ENCODE measurements at places on chromosomes 6 and 20. TPM values are rescaled to one million over a fixed set of nuclear protein-coding genes. Genes with fewer than 3 reads are reported as not detected.

TRAM2 gene
- total RNA-seq: 40.9 TPM

PHACTR3 gene
- 0.50 TPM for total RNA-seq

LGSN gene
- total RNA-seq: not detected

DNA sequence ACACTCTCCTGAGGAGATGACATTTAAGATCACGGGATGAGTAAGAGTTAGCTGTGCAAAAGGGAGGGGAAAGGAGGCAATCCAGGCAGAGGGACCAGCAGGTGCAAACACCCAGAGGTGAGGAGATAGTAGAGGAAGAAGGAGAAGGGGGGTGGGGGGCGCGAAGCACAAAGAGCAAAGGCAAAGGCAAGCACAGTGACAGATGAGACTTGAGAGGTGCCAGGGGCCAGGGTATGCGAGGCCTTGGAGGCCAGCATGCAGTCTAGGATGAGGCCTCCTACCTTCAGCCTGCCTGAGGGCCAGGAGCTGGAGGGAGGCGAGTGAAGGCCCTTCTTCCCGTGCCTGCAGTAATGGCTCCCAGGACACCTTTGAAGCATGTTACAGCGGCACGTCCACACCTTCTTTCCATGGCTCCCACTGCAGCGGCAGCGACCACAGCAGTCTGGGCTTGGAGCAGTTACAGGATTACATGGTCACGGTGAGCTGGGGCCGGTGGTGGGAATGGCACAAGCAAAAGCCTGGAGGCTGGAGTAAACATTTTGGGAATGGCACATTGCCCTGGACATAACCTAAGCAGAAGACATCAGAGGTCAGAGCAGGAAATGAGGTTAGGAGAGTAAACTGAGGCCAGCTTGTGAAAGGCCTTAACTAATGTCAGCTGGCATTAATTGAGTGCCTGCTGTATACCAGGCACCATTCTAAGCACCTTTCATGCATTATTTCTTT is 18.6 kb downstream of the CCM2L start:
- no peak for DNase-seq

- no peak for DNase-seq
Observed at GRCh38 chr6:45712786-45713185, 302.9 kb downstream of the CLIC5 start.

DNA sequence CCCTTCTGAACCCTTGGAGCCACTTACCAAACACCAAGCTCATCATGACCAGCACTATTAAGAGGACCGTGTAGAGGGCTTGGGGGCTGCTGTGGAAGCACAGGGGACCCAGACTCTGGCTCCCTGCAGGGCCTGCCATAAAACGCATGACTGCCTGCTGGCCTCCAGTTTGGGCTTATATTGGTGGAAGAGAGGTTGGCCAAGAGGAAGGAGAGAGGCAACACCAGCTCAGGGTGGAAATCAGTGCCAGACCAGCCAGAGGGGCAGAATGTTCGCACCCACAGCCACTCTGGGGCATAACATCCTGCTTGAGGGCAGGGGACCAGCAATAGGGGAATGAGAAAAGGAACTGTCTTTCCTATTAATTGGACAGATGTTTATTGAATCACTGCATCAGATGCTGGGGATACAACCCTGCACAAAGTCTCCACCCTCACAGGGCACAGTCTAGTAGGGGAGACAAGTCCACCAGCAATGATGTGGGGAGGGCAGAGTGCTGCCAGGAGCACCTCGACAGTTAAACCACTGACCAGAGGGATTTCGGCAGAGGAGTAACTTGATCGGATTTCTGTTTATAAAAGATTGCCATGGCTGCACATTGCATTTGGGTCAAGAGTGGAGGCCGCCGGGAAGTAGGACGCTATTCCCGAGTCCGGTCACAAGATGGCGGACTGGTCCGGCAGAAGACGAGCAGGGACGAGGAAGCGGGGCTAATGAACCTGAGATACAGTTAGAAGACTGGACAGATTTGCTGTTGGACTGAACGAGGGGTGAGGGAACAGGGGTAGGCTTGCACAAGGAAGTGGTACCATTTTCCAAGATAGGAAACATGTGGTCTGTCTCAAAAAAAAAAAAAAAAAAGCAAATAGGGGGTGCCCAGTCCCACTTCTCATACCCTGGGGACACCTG is at the start of gene LY6G5C:
Gene LY6G5C, minus strand, starts transcription at position 842 of the 909 bp plus-strand sequence. Its CDS starts 694 bp downstream, at position 148.
- peak; percentile 82 for DNase-seq

DNA sequence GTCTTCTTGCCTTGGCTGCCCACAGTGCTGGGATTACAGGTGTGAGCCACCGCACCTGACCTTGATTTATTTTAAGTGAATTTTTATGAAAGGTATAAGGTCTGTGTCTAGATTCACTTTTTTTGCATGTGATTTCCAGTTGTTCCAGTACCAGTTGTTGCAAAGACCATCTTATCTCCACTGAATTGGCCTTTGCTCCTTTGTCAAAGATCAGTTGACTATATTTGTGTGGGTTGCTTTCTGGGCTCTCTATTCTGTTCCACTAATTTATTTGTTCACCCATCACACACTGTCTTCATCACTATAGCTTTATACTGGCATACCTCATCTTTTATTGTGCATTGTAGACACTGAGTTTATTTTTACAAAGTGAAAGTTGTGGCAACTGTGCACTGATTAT is 56.3 kb downstream of the ANKS1A start:
- DNase-seq: no peak

GRCh38 chr6:62323818-62324431 is 37.9 kb upstream of the KHDRBS2 start:
- DNase-seq: no peak

GRCh38 chr6:37860226-37860839 is 40.8 kb downstream of the ZFAND3 start:
- no peak for DNase-seq

DNA sequence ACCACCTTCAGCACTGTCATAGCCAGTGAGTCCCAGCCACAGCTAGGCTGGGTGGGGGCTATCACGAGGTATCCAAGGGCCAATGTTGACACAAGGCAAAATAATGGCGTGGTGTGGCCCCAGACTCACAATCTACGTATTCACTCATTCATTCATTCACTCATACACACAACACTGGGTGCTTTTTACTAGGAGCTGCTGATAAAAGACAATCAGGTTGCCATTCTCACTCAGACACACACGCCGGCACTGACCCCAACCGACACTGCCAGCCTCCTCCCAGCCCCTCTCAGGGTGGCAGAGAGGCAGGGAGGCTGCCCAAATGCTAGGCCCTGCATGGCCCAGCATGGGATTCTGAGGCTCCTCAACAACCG is 1.5 kb upstream of the C20orf144 start:
- no peak for DNase-seq

- DNase-seq: no peak
Observed at GRCh38 chr6:116954938-116955337, 77.9 kb downstream of the RFX6 start.

DNA sequence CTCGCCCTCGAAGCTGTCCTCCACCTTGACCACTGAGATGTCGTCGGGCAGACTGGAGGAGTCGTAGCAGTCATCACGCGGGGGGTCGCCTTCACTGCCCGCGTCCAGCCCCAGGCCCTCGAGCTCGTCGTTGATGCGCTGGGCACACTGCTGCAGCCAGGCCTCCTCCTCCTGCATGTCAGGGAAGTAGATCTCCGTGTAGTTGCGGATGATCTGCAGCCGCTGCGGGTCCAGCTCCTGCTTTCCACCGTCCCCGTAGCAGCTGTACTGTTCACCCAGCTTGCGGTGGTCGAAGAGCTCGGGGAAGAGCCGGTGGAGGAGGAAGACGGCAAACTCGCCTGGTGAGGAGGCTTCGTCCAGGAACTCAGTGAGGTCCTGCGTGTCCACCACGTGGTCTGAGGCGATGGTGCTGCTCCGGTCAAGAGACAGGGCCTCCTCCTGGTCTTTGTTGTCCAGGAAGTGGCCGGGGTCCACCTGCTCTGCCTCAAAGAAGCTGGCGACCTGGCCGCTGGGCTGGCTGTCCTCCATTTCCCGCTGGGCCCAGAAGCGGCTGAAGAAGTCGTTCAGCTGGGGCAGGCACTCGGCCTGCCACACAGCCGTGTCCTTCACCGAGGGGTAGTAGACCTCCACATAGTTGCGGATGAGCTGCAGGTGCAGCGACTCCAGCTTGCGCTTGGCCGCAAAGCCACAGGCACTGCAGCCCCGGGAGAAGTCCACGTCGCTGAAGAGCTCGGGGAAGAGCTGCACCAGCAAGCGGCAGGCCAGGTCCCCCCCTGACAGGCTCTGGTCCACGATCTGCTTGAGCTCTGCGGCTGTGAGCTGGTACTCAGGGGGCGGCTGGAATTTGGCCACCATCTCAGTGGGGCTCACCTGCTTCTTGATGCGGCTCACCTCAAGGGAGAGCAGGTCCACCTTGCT is 41.9 kb downstream of the MTRES1 start:
- DNase-seq: no peak

DNA sequence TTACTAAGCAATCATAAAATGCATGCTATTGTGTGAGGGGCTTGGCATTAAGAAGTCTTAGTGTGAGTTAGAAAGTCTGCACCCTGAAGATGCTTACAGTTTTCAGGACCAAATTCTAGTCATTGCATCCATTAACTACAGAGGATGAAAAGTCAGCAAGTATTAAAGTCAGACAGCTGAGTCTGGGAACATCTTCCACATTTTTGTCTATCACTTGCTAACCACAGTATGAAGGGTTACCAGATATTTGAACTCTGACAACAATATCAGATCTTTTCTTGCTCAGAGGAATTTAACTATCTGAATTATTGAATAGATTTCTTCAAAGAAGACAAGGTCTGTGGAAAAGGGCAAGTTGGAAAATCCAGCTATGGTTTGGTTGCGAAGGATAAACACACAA is 264.4 kb downstream of the BTBD9 start:
- DNase-seq: no peak

- DNase-seq: peak; percentile 73
Observed at GRCh38 chr6:15073344-15073789, 172.5 kb upstream of the JARID2 start.

GRCh38 chr6:5446362-5447075 is 185.2 kb downstream of the FARS2 start:
- DNase-seq: no peak

Data from PC-9 (cell line).